ENCODE measurements at places on chromosomes 12 and 14.

DNA sequence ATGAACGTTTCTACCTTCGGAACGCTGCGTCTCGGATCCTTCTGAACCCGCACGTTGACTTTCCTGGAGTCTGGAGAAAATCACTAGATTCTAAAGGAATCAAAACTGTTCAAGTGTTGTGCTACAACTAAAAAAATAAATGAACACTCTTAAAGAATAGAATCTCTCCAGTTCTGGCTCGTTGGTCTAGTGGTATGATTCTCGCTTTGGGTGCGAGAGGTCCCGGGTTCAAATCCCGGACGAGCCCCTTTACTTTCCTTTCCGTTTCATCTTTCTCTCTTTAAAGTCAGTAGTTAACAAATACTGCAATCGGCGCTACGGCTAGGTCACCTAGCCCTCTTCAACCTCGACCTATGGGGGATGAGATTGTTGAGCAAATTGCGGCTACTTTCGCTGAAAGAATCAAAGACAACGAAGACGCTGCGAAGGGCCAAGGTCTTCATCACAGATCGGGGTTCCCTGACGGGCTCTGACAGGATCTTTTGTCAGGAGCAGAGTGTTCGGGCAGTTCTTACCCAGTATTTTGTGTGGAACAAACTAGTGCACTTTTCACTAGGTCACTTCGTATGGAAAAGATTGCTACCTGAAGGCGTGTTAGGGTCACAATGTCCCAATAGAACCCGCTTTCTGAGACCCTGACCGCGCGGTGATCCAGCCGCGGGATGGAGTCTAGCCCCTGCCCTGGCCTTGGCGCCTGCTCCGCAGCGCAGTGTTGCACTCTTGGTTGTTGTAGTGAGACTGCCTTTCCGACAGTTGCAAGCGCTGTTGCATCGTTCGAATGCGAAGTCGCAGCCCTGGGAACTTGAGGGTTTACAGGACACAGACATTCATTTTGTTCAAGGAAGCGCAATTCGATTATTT is 8.4 kb downstream of the OR6S1 start:
- DNase-seq = peak; percentile 26

- DNase-seq = peak; percentile 5
Measured at GRCh38 chr12:59403259-59403932, 192.4 kb upstream of the SLC16A7 start.

DNA sequence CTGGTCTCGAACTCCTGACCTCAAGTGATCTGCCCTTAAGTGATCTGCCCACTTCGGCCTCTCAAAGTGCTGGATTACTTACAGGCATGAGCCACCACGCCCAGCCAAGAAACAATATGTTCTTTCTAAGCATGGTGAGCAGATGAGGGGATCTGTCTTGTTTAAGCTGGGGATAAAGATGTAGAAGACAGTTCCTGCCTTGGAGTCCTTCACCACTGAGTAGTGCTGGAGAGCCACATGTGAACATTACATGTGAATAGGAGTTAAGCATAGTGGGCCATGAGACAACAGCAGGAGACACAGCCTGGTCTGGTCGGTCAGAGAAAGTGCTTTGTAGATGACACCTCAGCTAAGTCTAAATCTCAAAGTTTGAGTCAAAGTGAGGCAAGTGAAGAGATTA is 26.0 kb downstream of the TMBIM6 start:
- no peak for DNase-seq

GRCh38 chr14:95329941-95330340 is 10.2 kb upstream of the CLMN start:
- DNase-seq = no peak

- no peak for DNase-seq
Measured at GRCh38 chr14:102066041-102066451, 20.8 kb downstream of the HSP90AA1 start.

GRCh38 chr14:90726656-90727055 is 89.6 kb downstream of the TTC7B start:
- DNase-seq = no peak

GRCh38 chr12:52757449-52758176 is 19.5 kb downstream of the KRT76 start:
- no peak for DNase-seq

GRCh38 chr14:78788467-78789360 is 618.5 kb downstream of the NRXN3 start:
- DNase-seq = no peak
